ENCODE measurements at places on chromosomes 11 and 22. TPM values are rescaled to one million over a fixed set of nuclear protein-coding genes. Genes with fewer than 3 reads are reported as not detected.

DNA sequence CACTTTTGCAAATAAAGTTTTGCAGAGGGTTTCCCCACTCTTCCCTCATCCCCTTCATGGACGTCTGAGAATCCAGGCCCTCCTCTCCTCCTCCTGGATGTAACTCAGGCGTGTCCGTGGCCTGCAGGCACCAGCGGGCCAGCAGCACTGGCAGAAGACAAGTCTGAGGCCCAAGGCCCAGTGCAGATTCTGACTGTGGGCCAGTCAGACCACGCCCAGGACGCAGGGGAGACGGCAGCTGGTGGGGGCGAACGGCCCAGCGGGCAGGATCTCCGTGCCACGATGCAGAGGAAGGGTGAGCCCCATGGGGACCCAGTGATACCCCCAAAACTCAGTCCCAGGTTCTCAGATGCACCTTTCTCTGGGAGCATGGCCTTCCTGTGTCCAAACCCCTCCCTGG, 14.4 kb downstream of the TUB start:
- H3K36me3 ChIP-seq: peaks cover 6% of the 10 kb centered on the region
- H3K4me3 ChIP-seq: no peak overlapping the region
- no peaks in the 10 kb centered on the region for H3K27me3 ChIP-seq
- no peak for DNase-seq
- H3K4me1 ChIP-seq: no peaks in the 10 kb centered on the region
- H3K27ac ChIP-seq: no peak overlapping the region

- H3K27me3 ChIP-seq: peaks cover 20% of the 10 kb centered on the region
- H3K36me3 ChIP-seq: no peaks in the 10 kb centered on the region
- H3K4me3 ChIP-seq: no peak overlapping the region
- H3K4me1 ChIP-seq: no peaks in the 10 kb centered on the region
Observed at GRCh38 chr11:44539971-44540370, 25.5 kb upstream of the CD82 start.

GRCh38 chr11:30560206-30561106, 25.7 kb downstream of the MPPED2 start:
- H3K4me1 ChIP-seq: peaks cover 16% of the 10 kb centered on the region
- H3K36me3 ChIP-seq: peaks cover 11% of the 10 kb centered on the region
- no peak overlapping the region for H3K4me3 ChIP-seq
- H3K27ac ChIP-seq: peak overlapping the region; percentile 78
- no peak for DNase-seq

DNA sequence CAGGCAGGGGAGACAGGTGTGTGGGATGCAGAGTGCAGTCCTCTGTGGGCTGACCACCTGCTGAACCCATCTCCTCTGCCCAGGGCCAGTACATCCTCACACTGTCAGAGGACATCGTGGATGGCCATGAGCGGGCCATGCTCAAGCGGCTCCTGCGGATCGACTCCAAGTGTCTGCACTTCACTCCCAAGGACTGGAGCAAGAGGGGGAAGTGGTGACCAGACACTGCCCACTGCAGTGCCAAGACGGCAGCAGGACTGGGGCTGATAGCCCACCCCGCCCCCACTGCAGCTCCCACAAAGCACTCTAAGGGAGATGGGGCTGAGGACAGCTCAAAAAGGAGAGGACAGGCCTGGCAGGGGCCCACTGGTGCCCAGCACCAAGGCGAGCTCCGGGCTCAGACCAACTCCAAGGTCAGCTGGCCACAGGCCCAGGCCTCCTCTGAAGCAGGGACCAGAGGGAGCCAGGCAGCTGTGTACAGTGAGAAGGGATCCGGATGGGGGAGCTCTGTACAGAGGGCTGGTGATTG, 1.6 kb downstream of the RNASEH2C start:
- peak overlapping the region; percentile 85 for H3K4me3 ChIP-seq
- H3K27ac ChIP-seq: no peak overlapping the region
- H3K27me3 ChIP-seq: no peaks in the 10 kb centered on the region
- DNase-seq: no peak
- H3K4me1 ChIP-seq: peaks cover 13% of the 10 kb centered on the region

- H3K4me3 ChIP-seq: no peak overlapping the region
- no peak for DNase-seq
- H3K27me3 ChIP-seq: peaks cover 63% of the 10 kb centered on the region
- no peaks in the 10 kb centered on the region for H3K36me3 ChIP-seq
- H3K4me1 ChIP-seq: peaks cover 6% of the 10 kb centered on the region
- no peak overlapping the region for H3K27ac ChIP-seq
Observed at GRCh38 chr22:19772673-19773469, 12.3 kb downstream of the TBX1 start.

DNA sequence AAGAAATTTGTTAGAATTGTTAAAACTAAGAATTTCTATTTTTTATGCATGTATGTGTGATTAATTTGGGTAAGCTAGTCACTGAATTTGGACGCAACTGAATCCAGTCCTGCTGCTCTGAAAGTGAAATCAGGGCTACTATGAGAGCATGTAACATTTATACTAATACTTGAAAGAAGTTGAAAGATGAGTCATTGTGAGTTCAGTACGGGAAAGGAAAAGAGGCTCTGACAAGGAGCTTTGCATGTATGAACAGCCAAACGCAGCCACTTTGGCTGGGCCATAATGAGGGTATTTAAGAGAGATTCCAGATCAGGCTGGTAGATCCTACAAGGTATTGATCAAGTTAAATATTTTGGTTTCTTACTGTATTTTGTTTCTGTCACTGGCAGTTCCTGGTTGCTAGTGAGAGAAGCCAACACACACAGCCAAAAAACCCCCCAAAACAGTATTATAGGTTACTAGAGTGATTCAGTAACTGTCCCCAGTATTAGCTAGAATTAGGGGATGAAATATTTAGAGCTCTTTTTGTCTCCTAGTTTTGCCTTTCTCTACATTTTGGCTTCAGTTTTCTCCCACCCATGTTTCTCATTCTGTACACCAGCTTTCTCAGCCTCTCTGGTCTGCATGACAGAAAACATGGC, 14.1 kb downstream of the AASDHPPT start:
- DNase-seq: no peak
- no peaks in the 10 kb centered on the region for H3K27me3 ChIP-seq
- no peak overlapping the region for H3K27ac ChIP-seq
- peaks cover 23% of the 10 kb centered on the region for H3K4me1 ChIP-seq
- H3K4me3 ChIP-seq: no peak overlapping the region

DNA sequence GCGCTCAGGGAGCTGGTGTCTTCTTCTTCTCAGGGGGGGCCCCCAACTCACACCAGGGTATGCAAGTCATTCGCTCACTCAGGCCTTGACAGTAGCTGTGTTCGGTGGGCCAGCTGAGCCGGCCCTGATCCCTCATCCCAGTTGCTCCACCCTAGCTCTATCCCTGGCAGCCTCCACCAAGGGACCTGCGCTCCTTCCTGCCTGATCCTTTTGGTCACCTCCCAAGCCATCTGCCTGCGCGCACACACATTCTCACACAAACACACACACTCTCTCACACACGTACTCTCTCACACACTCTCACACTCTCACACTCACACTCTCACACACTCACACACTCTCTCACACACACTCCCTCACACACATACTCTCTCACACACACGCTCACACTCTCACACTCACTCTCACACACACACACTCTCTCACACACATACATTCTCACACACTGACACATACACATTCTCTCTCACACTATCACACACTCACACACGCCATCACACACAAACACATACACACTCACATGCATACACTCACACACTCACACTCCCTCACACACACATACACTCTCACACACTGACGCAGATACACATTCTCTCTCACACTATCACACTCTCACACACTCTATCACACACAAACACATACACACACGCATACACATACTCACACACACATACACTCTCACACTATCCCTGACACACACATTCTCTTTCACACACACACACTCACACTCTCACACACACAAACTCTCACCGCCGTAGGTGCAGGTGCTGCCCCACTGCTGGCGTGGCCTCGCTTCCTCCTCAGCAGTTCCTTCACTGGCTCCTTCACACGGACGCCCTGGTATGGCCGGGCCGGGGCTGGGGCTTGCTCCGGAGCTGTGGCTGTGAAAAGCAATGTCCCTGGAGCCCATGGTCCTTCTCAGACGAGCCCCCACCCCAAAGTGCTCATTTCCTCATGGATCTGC, 20.8 kb downstream of the POU2AF1 start:
- no peaks in the 10 kb centered on the region for H3K36me3 ChIP-seq
- H3K27me3 ChIP-seq: peaks cover 4% of the 10 kb centered on the region
- H3K4me1 ChIP-seq: peaks cover 34% of the 10 kb centered on the region
- DNase-seq: no peak

DNA sequence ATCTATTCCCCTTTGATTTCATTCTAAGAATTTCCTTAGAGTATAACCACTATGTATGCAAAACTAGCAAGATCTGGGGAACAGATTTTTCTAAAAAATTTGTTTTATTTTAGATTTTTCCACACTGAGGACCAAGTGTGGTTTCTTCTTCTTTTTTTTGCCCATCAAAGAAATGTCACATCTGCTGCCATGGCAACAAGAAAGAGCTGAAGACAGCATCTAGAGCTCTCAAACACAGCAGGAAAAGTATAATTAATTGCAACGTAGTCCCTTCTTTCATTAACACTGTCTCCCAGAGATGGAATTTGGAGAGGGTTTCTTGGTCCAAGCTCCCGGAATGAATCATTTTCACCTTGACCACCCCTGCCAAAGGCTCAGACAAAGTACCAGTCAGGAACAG, 256.7 kb upstream of the CCDC90B start:
- no peaks in the 10 kb centered on the region for H3K4me1 ChIP-seq
- no peaks in the 10 kb centered on the region for H3K36me3 ChIP-seq
- H3K27ac ChIP-seq: no peak overlapping the region
- peaks cover 9% of the 10 kb centered on the region for H3K27me3 ChIP-seq

DNA sequence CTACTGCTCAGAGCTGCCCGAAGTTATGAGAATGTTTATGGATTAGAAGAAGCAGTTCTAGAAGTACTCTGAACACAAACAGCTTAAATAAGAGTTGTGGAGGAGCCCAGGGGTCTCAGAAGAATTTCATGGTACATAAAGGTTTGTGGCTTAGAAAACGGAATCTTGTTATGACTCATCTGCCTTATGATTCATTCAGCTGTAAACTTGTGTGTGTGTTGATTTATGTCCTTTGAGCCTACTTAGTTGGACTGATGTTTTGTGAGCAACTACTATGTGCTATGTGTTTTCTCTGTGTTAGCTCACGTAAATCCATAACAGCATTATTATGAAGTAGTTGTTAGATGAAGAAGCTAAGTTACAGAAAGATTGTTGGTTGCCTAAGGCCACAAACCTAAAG, 203.7 kb downstream of the PGR start:
- no peaks in the 10 kb centered on the region for H3K36me3 ChIP-seq
- H3K4me1 ChIP-seq: peaks cover 2% of the 10 kb centered on the region
- H3K4me3 ChIP-seq: no peak overlapping the region
- no peak for DNase-seq
- no peak overlapping the region for H3K27ac ChIP-seq

DNA sequence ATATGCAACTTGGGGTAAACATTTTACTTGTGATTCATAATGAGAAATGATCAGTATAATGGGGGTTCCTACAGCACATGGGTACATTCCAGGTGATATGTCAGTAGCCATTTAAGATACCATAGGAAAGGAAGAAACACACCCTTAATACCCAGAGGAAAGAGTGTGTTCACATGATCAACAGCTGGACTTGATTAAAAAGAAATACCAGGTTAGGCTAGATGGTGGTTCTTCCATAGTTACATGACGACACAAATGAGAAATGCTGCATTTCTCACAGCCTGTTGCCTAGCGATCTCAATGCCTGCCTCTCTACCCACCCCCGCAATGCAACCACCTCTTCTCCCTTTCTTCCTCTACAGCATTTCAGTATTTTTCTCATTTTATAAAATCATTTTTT, 96.8 kb downstream of the TTC28 start:
- no peak overlapping the region for H3K27ac ChIP-seq
- no peaks in the 10 kb centered on the region for H3K27me3 ChIP-seq
- H3K4me3 ChIP-seq: no peak overlapping the region
- H3K36me3 ChIP-seq: no peaks in the 10 kb centered on the region
- DNase-seq: no peak

DNA sequence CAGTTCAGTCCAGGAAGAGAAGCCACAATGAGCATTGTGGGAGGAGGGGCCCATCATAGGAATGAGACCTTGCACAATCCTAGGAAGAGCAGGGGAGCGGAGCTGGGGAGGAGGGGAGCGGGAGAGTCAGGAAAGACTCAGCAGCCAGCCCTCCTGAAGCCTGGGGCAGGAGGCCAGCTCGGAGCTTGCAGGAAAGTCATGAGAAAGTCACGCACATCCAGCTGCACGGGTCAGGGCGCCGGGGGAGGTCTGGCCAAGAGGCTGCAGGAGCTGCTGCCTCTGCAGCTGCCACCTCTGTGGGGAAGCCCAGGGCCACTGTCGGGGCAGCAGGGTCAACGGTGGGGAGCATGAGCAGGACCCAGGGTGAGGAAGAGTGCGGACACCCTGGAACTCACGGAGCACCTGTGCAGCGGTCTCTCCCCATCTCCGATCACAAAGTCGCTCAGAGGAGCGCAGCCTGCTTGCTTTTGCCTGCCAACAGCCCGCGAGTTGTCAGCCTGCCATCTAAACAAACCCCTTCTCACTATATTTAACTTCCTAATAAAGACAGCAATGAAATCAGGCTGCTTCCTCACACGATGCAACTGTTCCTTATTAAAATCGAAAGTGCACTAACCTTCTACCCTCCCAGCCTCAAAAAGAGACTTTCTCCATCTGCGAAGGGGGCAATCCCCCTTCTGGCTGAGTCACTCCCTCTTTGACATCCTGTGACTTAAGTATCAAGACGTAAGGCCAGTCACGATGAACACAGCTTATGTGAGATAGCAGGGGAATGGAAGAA, 52.9 kb upstream of the RTL6 start:
- H3K27ac ChIP-seq: no peak overlapping the region
- no peaks in the 10 kb centered on the region for H3K4me1 ChIP-seq
- peaks cover 23% of the 10 kb centered on the region for H3K27me3 ChIP-seq
- H3K36me3 ChIP-seq: no peaks in the 10 kb centered on the region
- H3K4me3 ChIP-seq: no peak overlapping the region

- no peak overlapping the region for H3K27ac ChIP-seq
- peaks cover 15% of the 10 kb centered on the region for H3K36me3 ChIP-seq
- H3K27me3 ChIP-seq: peaks cover 9% of the 10 kb centered on the region
- DNase-seq: no peak
Observed at GRCh38 chr22:35995772-35996171, 32.9 kb downstream of the RBFOX2 start.

GRCh38 chr11:56716379-56716854, 17.5 kb downstream of the OR9G1 start:
- H3K4me1 ChIP-seq: peaks cover 23% of the 10 kb centered on the region
- H3K36me3 ChIP-seq: no peaks in the 10 kb centered on the region
- no peak overlapping the region for H3K4me3 ChIP-seq
- H3K27ac ChIP-seq: no peak overlapping the region

The LSP1 gene
- not detected for total RNA-seq

The ST14 gene
- total RNA-seq: 94.9 TPM

The FAT3 gene
- 16.4 TPM for total RNA-seq

The PVALB gene
- not detected for total RNA-seq
